ENCODE measurements at places on chromosomes 11 and 22.

DNA sequence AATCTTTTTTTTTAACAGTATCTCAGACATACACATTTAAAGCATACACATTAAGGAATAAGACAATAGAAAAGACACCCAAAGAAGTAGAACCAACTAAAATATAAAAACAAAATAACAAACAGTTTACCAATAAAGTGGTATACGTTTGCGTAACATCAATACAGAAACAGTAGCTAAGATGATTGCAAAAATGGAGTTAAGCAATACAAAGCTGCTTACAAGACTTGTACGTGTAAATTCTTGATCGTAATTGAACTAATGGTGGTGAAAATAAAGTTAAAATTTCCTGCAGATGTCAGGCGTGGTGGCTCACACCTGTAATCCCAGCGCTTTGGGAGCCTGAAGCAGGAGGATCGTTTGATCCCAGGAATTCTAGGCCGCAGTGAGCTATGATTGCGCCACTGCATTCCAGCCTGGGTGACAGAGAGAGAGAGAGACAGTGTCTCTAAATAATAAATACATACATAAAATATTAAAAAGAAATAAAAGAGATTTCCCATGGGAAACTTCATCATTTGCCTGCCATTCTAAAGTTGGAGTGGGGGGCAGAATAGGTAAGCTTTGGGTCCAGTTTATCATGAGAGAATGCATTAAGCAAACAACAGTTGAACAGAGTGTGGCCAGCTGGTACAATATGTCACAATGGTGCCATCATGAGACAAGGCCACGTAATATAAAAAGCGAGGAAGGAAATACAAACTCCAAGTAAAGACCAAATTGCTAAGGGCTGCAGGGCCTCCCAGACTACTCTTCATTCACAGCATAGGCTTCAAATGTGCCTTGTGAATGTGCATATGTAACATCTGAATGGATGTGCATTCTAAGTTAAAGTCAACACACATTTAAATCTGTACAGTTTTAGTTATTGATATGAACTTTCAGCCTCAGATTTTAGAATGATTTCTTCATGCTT lies 38.9 kb upstream of the EED start:
- no peak for DNase-seq

- DNase-seq: no peak
Observed at GRCh38 chr11:123381817-123382554, 48.1 kb upstream of the GRAMD1B start.

DNA sequence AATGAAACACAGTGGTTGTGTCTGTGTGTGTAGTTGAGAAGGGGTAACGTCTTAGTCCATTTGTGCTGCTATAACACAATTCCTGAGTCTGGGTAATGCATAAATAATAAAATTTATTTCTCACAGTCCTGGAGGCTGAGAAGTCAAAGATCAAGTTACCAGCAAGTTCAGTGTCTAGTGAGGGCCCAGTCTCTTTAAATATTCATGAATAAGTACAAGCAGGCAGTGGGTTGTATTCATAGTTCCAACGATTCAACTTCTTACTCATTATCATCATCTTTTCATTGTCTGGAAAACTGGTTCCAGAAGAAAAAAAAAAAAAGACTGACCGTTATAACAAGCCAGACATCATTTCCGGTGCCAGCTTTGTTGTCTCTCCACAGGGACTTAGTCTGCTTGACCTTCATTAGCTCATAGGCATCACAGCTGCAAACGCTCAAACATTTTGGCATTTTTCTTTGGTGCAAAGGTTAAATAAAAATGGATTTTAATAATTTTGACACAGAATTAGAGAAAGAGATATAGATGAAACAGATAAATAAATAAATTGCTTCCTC lies 1297.5 kb downstream of the LRRC4C start:
- no peak for DNase-seq

DNA sequence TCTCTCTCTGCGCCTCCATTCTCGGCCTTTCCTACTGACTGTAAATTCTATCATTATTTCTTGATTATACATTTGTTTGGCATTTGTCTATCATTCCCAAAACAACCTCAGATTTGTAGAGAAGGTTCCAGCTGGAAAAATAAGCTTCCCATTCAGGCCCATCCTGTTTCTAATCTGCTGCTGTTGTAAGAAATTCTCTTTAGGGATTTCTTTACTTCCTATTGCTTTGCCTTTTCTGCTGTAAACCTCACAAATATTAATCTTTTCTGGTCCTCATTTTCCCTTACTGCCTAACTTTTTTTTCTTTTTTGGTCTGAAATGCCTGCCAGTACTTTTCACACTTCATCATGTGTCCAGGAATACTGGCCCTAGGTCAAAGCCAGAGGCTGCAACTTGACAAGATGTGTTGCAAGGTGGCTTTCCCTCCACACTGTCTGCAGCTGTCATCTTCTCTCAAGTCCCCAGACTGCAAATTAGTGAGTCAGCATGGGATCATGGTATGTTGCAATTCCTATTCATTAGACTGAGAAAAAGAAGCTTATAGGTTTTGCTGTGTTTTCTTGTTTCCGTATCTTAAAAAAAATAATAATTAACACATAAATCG lies 858.7 kb upstream of the CHORDC1 start:
- no peak for DNase-seq

DNA sequence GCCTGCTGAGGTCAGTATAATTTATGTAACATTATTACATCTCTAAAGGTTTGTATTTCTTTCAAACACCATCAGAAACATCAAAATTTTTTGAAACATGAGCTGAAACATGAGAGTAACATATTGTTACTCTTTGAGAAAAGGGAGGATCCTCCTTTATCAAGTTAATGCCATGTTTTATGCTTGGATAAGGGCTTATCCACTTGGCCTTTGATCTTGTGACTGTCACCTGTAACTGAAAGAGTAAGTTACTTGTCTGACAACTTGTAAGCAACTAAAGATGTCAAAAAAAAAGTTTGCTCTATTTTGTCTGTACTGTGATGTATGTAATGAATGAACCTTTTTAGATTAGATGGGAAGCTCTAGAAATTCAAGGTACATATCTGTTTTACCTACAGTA lies 59.6 kb downstream of the FAR1 start:
- no peak for DNase-seq

GRCh38 chr11:66694732-66695207 lies 17.1 kb upstream of the RBM4B start:
- DNase-seq: peak; percentile 61

DNA sequence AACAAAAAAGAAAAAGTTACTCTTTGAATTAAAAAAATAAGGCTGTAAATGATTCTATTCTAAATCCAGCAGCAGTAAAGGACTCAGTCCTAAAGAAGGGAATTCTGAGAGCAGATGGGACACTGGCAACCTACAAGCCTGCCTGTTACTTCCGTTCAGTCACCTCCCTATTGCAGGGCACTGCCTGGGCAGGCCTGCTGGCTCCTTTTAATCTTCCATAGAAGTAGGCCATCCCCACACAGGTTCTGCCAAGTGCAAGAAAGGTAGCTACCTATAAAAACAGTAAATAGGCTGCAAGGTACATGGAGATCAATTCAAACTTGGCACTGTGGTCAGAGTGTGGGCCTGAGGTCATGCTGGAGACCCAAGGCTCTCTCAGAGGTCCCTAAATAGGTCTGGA lies 136.4 kb downstream of the TRIM44 start:
- no peak for DNase-seq

DNA sequence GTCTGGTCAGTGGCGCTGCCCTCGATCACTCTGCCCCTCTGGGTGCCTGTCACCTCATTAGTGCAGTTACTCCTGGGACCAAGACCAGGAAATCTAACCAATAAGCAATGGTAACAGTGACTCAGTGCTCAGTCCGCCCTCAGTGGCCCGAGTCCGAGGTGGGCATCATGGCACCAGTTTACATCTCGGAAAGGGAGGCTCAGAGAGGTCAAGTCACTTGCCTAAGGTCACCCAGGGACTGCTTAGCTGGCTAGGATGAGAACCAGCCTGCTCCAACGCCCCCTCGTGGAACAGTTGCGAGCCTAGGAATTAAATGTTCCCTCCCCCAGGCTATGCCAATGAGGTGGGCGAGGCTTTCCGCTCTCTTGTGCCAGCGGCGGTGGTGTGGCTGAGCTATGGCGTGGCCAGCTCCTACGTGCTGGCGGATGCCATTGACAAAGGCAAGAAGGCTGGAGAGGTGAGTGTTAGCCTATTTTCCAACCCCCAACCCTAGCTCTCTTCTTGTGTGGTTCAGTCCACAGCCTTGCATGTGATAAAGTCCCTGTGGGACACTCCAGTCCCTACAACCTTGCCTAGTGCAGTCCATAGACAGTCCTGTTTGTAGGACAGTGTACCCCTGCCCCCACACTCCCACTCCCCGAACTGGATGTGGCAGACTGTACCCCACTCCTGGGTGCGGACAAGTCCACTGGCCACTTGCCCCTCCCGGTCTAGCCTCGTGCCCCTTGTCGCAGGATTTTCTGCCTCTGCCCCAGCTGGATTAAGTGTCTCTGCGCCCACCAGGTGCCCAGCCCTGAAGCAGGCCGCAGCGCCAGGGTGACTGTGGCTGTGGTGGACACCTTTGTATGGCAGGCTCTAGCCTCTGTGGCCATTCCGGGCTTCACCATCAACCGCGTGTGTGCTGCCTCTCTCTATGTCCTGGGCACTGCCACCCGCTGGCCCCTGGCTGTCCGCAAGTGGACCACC lies 1.1 kb downstream of the MTFP1 start:
- peak; percentile 67 for DNase-seq

DNA sequence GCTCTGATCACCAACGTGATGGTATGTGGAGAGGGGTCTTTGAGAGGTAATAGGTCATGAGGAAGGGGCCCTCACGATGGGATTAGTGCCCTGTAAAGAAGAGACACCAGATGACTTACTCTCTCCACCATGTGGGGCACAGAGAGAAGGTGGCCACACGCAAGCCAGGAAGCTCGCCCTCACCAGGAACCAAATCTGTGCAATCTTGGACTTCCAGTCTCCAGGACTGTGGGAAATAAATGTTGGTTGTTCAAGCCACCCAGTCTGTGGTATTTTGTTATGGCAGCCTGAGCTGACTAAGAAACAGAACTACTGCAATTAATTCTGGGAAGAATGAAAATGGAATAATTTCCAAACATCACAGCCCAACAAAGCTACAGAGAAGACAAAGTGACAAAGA lies 117.5 kb downstream of the SNX19 start:
- DNase-seq: no peak

- DNase-seq: no peak
Observed at GRCh38 chr11:32935462-32936029, 42.9 kb downstream of the QSER1 start.

DNA sequence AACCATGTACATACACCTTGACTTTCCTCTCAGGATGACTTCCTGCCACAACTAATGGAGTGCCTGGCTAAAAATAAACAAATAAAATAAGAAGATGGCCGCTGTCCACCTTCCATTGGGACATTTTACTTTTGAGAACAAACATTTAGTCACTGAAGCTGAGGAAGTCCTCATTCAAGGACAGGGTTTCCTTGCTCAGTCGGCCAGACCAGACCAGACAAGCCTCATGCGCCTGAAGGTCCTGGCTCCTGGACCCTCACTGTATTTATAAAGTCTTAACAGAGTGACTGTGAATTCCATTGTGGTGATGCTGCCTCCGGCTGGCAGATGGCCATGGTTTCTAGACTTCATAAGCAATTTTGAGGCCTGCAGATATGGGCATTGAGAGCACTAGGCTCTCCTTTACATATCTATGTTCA lies 114.5 kb downstream of the MAML2 start:
- no peak for DNase-seq

DNA sequence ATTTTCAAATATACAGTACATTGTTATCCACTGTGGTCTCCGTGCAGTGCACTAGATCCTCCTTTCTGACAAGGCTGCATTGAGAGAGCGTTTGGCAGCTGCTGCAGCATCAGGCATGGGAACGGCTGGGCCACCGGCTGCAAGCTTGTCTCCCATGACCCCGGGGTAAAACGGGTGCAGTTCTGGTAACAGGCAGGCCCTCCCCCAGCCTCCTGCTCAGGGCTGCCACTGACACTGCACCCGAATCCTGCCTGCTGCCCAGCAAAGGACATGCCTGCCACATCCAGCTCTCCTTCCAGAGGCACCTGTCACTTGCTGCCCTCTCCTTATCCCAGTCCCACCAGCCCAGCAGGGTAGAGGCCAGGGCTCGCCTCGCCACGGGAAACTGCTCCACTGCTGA lies 124.5 kb upstream of the TMEM45B start:
- no peak for DNase-seq

GRCh38 chr11:124788521-124788920 lies 11.7 kb downstream of the MSANTD2 start:
- DNase-seq: no peak

DNA sequence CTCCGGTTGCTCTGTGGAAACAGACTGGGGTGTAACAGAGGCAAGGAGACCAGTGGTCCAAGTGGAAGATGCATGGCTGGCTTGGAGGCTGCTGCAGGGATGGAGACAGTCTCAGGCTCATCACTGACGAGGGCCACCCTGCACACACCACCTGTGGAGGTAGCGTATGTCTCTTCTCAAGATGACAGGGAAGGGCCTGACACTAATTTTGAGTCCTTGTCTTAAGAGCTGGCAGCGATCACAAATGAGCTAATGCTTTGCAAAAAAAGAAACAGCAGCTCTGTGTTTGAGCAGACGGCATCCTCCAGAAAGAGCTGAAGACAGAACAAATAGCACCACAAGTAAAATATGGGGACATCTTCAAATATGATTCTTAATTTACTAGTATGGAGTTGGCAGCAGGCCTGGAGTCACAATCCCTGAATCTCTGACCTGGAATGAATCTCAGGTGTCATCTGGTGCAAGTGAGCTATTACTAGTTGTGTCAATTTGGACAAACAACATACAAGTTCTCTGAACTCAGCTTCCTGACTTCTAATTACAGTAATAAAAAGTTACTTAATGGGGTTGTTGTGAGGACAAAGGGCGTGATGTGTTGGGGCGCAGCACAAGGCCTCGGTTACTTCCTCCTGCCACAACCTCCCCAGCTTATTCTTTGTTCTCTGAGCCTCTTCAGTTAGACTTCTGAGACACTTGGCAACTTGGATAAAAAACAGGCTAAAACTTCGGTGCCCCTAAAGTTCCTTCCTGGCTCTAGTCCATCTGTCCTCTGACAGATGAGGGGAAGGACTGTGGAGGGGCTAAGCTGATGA lies 95.2 kb upstream of the BID start:
- no peak for DNase-seq
